ENCODE measurements at places on chromosomes 11 and 22.

GRCh38 chr11:92284558-92284957 is 59.9 kb downstream of the FAT3 start:
- no peak for DNase-seq

GRCh38 chr11:69823641-69824265 is 4.5 kb upstream of the FGF3 start:
- no peak for DNase-seq

DNA sequence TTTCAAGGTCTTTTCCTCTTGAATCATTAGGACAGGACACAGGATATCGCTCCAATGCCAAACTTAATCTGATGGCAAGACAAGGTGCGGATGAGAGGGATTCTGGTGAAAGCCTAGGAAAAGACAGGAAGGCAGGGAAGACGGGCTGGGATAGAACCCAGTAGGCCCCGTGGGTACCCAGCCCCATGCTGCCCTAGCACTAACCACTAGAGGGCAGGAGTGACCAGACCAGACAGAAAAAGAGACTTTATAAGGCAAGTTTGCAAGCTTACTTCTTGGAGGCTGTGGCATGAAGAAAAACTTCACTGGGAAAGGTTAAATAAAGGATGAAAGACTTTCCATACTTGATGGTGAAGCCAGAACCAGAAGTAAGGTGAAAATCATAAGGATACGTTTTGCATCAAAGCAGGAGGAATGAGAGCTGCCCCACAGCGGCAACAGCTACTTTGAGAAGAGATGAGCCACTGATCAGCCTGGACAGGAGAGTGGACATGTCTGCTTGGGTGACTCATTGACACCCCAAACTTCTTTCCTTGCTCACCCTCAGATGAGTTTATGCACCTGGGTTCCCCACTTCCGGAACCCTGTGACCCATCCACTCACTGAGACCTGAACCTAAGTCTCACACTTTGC is 39.8 kb downstream of the SYN3 start:
- peak; percentile 26 for DNase-seq

DNA sequence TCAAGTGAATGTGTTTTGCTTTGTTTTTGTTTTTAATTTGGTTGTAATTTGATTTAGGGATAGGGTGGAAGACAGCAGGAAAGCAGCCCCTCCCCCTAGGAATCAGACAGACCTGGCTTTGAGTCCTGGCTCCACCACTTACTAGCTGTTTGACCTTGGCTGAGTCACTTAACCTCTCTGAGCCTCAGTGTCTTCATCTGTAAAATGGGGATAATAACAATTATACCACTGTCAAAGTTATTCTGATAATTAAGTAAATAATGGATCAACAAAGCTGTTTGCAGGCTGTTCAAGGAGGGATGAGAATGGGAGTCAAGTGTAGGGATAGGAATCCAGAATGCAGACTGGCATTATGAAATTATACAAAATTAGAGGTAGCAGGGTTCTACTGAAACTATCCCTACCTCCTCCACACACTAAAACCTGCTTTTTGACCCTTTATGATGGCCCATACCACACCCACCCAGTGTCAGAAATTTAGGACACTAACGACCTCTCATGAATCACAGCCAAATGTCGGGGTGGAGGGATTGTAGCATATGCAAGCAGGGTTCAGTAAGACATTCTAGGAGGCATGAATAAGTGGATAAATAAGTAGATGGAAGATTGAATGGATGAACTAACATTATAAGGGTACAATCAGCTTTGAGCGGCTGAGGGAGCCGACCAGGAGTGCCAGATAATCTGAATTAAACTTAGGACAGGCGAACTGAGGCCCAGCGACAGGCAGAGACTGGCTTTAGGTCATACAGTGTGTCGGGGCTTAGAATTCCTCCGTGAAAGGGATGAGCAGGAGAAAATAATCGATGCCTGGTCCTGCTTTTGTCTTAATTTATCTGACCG is 974 bp downstream of the ANAPC15 start:
- no peak for DNase-seq

DNA sequence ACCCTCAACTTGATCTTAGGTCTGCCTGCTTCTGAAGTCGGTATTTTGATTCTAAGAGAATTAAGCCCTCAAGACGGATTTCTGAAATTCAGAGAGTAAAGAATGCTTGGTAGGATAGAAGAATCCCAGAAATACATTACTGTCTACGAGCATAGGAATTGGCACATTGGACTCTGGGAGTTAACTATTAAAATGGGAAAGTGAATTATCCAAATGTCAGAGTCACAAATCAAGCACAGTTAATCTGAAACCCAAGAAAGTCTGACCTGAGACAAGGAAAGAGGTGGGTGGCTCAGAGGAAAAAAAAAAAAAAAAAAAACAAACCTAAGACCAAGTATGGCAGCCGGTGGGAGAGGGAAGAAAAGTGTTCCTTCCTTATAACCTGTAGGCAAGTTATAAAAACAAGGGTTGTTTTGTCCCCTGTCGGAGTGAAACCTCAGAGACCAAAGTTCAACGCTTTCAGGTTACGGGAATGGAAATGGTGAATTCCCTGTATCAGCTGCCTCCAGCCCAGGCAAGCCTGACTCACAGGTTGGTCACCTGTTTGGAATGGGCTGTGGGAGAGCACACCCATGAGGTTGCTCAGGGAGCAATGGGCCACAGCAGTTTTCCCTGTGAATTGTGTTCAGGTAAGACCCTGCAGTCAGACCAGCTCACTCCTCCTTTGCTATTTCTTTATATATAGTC is 139.0 kb downstream of the ETS1 start:
- DNase-seq = no peak

DNA sequence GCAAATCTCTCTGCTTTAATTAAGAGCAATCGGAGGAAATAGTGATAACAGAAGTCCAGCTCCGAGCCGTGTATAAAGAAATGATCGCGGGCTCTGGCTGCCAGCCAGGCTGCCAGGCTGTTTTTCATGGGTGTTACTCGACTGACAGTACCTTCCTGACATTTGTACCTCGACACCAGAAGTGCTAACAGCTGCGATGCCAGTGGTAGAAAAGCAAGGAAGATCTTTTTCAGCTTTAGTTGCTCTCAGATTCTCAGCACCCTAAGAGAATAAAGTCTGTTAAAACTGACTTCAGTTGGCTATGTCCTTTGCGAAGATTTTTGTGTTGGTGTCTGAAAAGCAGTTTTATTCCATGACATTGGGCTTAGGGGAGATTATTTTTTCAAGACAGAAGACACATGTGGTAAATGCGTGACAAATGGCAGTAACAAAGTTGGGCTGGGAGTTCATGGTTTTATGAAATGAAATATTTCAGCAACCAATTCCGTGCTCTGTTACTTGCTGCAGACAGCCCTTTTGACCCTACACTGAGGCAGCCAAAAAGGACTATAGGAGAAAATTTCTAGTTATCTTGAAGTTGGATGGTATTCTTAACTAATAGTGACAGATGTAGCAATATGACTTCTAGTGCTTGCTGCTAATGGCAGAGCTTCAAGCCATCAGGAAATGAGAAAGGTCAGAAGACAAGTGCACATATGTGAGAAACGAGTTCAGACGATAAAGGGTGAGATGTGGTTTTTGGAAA is 296.2 kb downstream of the CNTN5 start:
- DNase-seq = no peak

DNA sequence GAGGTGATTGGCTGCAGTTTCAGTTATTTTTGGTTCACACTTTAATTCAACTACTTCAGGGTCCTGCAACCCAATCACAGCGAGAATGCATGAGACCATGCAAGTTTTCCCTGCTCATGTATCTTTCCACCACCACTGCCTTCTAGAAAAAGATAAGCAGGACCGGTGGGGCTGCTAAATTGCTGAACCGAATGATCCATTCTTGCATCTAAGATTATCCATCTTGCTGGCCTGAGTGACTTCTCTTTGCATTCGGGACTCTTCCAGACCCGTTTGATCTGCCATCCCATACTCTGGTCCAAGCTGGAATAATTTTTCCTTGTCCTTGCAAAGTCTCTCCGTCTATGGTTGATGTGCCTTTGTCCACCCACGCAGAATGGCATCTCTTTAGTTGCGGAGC is 56.3 kb upstream of the TP53I11 start:
- no peak for DNase-seq

DNA sequence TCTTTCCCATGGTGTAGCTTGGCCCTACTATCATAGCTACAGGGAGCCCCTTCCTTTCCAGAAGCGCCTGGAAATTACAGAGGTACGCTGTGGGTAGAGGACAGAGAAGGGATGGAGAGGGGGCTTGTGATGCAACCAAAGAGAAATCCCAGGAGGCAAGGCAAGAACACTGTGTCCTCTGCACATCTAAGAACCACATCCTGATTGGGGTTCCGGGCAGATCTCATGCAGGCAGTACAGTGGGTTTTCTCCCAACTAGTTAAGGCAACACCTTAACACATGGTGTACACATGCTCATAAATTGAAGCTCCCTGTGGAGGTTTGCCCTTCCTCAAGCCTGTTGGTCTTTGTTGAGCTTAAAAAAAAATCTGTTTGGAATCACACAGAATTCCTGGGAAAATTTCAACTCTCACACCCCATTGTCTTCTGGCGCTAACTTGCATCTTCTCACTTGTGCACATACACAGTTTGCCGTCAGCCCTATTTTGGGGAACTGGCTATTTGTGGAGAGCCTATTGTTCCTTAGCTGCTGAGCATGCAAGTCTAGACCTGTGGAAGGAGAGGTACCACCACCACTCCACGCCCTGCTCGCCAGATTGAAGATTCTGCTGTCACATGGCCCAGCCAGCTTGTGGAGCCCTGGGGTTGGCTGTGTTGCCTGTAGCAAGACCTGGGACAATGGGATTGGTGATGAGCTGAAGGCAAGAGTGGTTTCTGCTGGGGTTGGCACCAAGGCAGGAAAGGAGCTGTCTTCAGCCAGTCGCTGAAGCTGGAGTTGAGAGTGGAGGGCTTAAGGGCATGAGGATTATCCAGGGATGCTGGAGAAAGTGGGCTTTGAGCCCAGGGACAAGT is 52.4 kb downstream of the ALX4 start:
- no peak for DNase-seq

DNA sequence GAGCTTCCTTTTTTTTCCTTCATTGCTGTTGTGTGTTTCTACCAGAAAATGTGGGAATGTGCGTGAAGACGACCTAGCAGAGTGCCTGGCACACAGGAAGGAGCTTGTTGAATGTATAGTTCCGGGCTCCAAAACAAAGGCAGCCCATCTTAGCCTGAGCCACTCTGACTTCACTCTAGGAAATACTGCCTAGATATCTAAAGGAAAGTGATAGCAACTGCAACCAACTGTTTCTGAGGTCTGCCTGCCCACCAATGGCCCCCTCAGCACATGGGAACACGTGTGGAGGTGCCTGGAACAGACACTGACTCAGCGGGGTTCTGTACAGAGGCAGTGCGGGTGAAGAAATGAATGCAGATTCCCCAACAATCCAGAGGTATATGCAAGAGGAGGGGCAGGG is 14.7 kb upstream of the XBP1 start:
- DNase-seq = no peak

- DNase-seq = no peak
Measured at GRCh38 chr11:96741068-96741467, 351.3 kb downstream of the JRKL start.

DNA sequence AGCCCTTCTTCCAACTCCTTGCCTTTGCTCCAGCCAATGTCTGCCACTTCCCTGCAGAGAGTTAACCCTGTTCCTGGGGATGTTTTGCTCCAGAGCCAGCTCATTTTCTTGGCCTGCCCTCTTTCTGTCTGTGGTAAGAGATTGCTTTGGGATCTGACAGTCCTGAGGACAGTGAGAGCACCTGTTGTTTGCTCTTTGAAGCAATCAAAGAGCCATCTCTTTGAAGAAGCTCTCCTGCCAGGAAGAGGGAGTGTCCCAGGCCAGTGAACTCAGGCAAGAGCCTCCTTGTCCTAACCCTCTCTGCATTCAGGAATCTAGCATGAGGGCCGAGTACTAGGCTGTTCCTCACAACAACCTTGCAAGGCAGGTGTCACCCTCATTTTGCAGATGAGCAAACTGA is 42.2 kb downstream of the TRAF6 start:
- no peak for DNase-seq

DNA sequence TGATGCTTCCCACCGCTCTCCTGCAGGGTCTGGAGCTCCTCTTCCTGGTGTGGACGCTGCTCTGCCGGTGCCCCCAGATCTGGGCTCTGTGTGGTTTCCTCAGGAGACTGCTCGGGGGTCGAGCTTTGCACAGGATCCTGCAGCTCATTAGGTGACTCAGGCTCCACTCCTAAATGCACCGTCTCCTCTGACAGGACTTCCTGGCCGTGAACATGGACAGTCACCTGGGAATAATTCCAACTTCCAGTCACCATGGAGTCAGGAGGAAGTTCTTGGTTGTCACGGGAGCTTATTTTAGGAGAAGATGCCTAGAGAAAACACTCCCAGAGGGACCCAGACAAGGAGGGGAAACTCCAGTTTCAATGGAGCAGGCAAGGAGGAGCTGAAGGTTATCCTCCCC is 11.9 kb downstream of the ZNF202 start:
- DNase-seq = no peak

GRCh38 chr11:71207563-71207962 is 44.8 kb downstream of the SHANK2 start:
- no peak for DNase-seq

DNA sequence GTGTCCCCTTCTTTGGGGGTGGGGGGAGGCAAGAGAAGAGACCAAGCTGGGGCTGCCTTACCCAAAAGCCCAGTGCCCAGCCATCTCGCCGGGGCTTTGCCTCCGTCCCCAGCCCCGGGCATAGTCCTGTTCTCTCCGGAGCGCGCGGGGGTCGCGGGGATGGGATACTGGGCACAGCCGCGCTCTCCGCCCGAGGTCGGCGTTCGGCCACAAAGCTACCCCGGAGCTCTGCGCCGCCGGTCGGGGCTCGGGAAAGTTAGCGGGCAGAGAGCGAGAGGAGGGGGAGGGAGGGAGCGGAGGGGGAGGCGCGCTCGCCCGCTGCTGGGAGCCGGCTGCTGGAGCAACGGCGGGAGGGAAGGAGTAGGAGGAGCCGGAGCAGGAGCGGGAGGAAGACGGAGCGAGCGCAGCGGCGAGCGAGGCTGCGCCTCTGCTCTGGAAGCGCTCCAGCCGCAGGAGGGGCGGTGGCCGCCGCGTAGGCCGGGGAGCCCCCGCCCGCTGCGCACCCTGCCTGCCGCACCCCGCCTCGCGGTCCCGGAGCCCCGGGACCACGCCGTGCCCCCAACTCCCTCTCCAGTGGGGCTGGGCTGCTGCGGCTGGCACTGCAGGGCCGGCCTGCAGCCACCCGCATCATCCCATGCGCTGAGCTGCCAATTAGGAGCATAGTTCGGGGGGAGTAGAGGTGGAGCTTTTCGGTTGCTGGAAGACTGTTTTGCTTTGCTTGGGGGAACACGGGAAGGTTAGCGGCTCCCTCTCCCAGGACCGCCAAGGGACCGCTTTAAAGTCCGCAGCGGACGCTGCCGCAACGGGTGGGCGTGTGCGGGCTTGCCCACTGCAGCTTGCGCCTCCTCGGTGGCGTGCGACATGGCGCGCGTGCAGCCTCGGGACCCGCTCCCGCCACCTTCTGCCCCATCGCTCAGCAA is at the start of gene SCN4B:
TSS of gene SCN4B (minus strand) at position 272 of the 920 bp plus-strand sequence. CDS start at position 122, 150 bp downstream.
- DNase-seq = peak; percentile 43

GRCh38 chr22:29065468-29066190 is 4.0 kb upstream of the C22orf31 start:
- no peak for DNase-seq

DNA sequence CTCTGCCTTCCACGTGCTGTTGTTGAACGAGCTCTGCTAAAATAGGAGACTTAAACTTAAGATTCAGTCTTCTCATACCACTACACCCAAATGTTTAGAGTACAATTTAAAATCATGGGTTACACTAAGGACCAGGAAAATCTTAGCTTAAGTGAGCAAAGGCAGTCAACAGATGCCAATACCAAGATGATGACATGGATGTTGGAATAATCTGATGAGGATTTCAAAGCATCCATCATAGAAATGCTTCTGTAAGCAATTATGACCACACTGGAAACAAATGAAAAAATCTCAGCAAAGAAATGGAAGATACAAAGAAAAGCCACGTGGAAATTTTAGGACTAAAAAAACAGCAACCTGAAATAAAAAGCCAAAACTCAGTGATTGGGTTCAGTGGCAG is 109.8 kb downstream of the ATXN10 start:
- DNase-seq = no peak

Data from endothelial cell of umbilical vein (primary cell).